Fibroblast of pulmonary artery (primary cell): ENCODE measurements at places on chromosomes 4 and X.

- DNase-seq, result no peak
Observed at GRCh38 chrX:69398881-69399280, 105.2 kb upstream of the NALF2 start.

DNA sequence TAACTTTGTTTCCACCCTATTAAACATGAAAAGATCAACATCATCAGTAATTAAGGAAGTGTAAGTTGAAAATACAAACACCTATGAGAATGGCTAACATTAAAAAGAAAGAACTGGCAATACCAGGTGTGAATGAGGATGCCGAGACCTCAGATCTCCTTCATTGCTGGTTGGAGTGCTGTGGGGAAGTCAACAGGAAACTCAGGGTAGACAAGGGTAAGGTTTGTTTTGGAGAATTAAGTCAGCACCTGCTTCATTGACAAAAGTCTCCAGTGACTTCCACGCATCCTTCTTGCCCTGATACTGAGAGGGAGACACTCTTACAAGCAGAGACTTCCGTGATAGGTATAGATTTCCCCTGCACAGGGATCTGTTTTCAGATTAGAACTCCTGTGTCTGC is 106.1 kb downstream of the IRF2 start:
- no peak for DNase-seq

- no peak for DNase-seq
Observed at GRCh38 chr4:108888769-108889168, 125.9 kb upstream of the ETNPPL start.

- DNase-seq, result no peak
Observed at GRCh38 chr4:20386906-20387305, 135.2 kb downstream of the SLIT2 start.

DNA sequence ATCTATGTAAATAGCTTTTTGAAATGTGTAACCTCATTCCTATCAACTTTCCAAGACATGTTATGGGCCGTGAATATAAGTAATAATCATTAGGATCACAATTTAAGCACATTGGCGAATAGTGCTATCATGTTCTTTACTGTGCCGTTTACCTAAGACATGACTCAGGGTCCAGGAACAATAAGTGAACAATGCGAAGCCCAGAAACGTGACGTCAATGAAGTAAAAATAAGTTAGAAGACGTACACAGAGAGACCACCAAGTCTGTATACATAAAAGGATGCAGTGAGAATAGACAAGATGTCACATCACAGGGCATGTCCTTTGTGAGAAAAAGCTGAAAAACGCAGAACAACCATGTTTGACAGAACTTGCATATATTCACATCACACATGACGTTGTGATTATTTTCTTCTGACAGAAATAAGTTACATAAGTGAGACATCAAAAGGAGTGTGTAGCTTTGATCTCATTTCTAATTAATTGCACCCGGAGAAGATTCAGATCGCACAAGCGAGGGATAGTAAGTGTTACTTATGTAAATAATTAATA is 49.4 kb upstream of the FAT1 start:
- DNase-seq, result peak; percentile 67

GRCh38 chr4:107977966-107978705 is 11.6 kb upstream of the HADH start:
- no peak for DNase-seq

DNA sequence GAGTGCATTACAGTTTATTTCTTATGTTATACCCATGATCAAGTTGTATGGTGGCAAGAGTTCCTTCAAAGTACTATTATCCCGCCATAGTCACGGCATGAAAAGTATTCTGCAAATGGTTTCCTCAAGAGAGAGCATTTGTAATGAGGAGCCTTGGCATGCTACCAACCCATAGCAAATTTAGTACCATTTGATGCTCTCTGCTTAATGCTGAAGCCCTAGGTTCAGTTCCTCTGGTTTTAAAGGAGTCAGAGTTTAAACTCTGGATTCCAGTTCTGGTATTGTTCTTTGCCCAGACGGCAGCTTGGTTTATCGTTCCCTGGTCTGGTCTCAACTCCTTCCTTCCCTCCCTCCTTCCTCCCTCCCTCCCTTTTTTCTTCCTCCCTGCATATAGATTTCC is 371.3 kb downstream of the BMPR1B start:
- peak; percentile 23 for DNase-seq

- DNase-seq, result peak; percentile 29
Observed at GRCh38 chr4:143354990-143355389, 18.3 kb downstream of the GAB1 start.

GRCh38 chr4:89482926-89483595 is 175.5 kb upstream of the GPRIN3 start:
- peak; percentile 9 for DNase-seq

DNA sequence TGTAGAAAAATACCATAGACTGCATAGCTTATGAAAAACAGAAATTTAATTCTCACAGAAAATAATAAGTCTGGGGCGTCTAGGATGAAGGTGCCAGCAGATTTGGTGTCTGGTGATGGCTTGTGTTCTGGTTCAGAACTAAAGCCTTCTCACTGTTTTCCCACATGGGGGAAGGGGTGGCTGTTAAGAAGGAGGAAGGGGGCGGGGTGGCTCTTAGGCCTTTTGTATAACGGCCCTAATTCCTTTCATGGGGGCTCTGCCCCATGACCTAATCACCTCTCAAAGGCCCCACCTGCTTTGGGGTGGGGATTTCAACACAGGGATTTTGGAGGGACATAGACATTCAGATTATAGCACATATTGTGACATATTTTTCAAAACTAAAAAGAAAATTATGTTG is 173.2 kb upstream of the TECRL start:
- no peak for DNase-seq

DNA sequence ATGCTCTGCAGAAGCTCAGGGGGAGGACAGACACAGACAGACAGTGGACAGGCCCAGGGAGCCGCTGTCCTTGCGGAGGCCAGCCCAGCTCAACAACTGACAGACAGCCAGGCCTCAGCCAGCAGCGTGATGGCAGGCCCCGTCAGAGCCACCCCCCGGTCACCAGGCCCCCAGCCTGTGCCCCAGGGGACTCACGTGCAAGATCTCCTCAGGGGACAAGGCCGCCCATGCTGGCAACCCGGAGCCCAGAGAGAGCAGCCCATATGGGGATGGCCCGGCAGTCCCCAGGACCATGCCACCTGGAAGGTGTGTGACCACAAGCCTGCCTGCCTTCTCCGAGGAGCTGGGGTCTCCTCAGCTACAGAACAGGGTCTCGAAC is 28.0 kb upstream of the MXD4 start:
- DNase-seq, result no peak
